ENCODE measurements at places on chromosomes 1 and 21.

DNA sequence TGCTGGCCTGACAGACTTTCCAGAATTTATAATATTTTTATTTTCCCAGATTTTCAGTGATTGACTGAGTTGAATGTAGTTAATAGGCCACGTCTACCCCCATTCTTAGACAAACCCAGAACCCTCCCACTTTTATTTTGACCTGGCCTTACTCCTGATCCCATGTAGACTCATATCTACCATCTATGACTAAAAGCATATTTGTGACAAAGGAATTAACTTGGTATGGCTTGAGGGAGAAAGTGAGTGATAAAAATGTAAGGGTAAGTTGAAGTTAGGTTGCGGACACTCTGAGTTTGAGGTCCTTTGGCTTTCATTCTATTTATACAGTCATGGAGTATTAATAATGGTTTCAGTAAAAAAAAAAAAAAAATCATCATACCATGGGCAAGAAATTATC lies 168.4 kb downstream of the KCNK2 start:
- no peak for DNase-seq

DNA sequence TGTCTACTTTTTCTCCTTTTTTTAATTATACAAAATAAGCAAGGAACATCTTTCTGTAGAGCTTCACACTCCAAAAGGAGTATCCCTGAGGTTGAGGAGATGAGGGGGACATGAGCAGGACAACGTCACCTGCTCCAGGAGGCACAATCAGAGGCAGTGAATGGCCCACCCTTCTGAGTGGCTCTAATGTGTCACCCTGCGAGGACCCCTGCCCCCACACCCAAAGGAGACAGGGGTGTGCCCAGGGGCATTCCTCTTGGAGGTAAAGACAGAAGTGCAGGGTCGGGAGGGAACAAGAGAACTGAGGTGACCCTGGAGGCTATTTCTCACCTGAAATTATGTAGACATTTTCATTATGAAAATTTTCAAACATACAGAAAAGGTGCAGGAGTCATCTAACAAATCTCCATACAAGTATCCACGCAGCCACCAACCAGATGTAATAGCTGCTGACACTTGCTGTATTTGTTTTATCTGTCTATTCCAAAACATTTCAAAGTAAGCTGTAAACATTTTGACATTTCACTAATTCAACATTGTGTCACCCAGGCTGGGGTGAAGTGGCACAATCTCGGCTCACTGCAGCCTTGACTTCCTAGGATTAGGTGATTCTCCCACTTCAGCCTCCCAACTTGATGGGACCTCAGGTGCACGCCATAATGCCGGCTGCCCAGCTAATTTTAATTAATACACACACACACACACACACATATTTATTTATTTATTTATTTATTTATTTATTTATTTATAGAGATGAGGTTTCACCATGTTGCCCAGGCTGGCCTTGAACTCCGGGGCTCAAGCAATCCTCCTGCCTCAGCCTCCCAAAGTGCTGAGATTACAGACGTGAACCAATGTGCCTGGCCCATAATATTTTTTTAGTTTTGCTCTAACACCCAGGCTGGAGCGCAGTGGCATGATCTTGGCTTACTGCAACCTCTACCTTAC lies 70.7 kb downstream of the RUNX3 start:
- no peak for DNase-seq

- DNase-seq = no peak
Observed at GRCh38 chr1:85047144-85047471, 1.2 kb downstream of the MCOLN3 start.

DNA sequence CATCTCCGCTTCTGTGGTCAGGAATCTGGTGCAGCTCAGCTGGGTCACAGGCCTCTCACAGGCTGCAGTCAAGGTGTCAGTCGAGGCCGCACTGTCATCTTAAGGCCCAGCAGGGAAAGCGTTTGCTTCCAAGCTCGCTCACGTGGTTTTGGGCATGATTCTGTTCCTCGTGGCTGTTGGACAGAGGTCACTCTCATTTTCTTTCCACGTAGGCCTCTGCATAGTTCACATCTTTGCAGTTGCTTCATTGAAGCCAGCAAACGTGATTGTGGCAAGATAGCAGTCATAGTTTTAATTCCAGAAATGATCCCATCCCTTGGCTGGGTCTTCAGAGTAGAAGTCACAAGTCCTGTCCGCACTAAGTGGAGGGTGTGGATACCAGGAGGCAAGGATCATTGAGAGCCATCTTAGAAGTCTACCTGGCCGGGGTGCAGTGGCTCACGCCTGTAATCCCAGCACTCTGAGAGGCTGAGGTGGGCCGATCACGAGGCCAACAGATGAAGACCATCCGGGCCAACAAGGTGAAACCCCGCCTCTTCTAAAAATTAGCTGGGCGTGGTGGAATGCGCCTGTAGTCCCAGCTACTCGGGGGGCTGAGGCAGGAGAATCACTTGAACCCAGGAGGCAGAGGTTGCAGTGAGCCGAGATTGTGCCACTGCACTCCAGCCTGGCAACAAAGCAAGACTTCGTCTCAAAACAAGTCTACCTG lies 24.5 kb downstream of the NECAP2 start:
- no peak for DNase-seq

DNA sequence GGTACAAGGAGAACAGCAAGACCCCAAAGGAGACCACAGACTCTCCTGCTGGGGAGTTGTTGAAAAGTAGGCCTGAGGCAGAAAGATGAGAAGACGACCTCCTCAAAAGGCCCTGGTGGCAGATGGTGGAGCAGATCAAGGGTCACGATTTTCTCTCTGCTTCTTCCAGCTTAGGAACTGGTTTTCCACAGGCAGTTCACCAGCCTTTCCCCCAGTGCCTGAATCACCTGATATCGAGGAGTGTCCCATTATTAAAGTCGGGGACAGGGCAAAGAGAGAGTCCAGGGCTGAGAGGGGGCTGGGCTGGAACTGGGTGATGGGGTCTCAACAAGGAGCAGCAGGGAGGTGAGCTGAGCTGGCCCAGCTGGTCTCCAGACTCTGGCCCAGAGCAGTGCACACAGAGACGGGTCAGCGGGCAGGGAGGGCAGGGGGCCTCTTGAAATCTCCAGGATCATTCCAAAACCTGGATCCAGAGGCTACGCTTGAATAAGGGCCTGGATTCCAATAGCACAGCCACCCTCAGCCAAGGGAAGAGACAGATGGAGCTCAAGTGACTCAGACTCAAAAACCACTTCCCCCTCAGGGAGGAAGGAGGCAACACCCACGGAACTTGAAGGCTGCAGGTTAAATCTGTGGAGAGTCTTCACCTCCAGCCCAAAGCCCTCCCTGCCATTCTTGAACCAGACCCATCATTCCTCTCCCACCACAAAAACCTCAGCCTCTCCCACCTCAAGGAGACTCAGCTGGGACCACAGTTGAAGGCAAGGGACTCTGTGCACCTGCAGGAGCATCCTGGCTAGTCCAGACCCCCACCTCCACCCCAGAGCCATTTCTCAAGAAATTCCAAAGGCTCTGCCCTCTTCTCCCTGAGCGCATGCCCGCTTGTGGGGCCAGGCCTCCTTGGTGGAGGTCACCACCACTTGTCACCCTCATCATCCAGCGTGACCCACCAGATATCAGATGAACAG lies at the start of gene S100A5:
TSS of gene S100A5 (minus strand) at position 541 of the 968 bp plus-strand sequence. CDS start 743 bp downstream, outside the sequence.
- DNase-seq = no peak

DNA sequence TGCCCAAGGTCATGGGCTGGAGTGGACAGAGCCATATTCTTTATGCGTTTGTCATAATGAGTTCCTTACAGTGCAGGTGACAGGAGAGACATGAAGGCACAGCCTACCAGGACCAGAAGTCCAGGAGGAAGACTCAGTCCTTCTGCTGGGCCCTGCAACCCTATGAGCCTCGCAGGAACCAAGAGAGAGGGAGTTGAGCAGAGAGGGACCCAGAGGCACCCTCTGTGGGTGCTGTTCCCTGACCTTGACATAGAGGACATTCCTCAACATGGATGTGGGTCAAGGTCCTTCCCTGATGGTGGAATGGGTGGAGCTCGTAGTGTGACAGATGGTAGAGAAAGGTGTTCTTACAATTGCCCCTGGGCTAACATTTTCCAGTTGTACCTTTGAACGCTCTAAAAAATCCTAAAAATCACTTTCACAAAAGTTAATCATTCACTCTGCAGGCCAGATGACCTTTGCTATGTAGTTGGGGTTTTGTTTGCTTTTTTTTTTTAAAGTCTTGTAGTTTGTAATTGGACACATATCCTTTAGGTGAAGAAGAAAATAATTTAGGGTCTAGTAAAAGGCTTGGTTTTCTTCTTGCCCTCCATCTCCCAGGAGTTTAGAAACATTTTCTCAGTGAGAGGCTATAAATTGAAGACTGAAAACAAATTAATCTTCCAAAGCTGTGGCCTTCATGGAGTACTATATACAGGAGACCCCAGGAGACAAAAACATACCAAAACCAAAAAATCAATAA lies 41.9 kb downstream of the MAB21L3 start:
- DNase-seq = no peak

- DNase-seq = no peak
Observed at GRCh38 chr1:66315671-66316070, 218.3 kb upstream of the SGIP1 start.

GRCh38 chr1:92465256-92465647 lies 21.5 kb downstream of the GFI1 start:
- DNase-seq = no peak

DNA sequence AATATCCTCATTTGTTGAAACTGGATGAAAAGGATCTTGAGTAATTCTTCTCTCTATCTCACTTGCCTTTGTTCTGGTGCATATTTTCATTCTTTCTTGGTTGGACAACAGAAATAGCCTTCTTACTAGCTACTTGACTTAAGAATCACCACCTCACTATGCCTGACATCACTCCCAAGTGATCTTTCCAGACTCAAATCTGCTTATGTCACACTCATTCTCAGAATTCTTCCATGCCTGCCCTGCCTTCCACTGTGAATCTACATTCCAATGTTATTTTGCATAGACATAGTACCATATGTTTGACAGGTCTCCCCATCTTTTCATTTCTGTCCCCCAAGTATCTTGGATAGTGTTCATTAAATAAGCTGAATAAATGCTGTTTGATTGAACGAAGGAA lies 78.5 kb upstream of the DPYD start:
- no peak for DNase-seq

- DNase-seq = no peak
Observed at GRCh38 chr1:235902677-235903542, 36.2 kb upstream of the LYST start.

- DNase-seq = no peak
Observed at GRCh38 chr21:35987475-35987874, 72.9 kb downstream of the SETD4 start.

DNA sequence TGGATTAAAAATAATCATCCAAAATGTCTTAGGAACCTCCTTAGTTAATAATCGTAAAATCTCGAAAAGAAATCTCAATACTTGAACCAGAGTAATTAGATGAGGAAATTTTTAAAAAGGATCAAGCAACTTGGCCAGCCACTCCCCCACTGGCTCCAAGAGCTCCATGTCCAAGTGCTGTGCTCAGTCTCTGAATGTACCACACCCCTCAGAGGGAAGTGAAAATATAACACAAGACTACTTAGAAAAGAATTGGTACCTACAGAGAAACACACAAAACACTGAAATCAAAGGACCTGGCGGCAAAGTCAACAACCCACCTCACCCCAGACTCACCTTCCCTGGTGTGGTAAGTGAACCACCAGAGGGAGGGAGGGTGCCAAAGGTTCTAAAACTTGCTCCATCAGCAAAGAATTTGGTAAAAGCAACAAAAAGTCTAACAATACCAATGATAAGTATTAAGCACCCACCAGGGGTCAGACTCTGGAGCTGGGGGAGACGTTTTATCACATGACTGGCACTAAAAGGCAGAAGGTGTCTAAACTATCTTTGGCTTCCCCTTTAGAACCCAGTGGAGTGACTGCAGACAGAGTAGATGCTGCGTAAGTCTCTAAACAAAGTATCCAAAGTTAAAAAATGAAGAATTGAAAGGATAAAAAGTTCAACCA lies 14.0 kb downstream of the LBR start:
- DNase-seq = no peak

- DNase-seq = no peak
Observed at GRCh38 chr1:203627851-203628200, 1.2 kb downstream of the ATP2B4 start.

- DNase-seq = no peak
Observed at GRCh38 chr1:199007423-199007822, 368.6 kb downstream of the PTPRC start.

DNA sequence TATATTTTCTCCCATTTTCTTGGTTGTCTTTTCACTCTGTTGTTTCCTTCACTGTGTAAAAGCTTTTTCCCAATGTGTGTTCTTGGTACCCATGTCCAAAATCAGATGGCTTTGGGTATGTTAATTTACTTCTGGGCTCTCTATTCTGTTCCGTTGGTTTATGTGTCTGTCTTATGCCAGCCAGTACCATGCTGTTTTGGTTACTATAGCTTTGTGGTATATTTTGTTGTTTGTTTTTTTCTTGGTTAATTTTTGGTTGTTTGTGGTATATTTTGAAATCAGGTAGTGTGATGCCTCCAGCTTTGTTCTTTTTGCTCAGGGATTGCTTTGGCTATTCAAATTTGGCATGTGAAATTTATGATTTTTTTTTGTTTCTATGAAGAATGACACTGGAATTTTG lies 67.2 kb downstream of the SWT1 start:
- no peak for DNase-seq

GRCh38 chr1:178521241-178521640 lies 8.3 kb downstream of the TEX35 start:
- no peak for DNase-seq

DNA sequence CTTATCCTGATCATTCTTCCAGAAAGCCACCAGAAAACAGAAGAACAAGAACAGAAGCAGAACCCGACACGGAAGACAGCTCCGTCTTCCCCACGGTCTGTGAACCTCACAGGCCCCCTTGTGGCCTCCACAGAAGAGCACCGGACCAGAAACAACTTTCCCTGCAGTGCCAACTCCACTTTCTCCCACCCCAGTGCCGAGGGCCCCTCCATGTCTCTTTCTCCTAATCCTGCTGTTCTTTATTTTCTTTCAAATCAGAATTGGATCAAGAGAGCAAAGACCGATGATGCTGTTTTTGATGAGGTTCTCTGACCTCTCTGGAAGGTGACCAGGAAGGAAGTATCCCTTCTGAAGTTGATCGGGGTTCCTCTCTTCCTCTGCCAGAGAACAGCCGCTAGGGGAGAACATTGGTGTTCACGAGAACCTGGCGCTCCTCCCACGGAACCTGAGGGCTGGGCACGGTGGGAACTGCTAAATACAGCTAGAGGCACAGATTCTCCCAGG lies 58.9 kb upstream of the CTTNBP2NL start:
- DNase-seq = no peak

- DNase-seq = no peak
Observed at GRCh38 chr1:61268546-61269240, 186.3 kb downstream of the NFIA start.

DNA sequence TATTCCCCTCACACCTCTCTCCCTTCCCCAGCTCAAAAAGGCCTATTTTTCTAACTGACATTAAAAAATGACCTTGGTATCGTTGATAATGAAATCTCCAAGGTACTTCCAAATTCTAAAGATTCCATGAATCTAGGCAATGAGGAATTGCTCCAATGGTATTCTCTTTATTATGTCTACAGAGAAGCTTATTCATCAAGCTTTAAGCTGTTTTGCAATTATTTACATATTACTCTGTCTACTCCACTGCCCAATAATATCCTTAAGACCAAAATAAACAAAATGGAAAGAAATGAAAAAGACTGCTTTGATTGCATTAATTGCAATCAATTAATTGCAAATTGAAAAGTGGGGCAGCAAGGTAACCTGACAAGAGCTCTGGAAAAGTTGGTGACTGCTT lies 7.9 kb downstream of the PLPP3 start:
- DNase-seq = no peak
